ENCODE measurements at places on chromosomes 1 and 21.

DNA sequence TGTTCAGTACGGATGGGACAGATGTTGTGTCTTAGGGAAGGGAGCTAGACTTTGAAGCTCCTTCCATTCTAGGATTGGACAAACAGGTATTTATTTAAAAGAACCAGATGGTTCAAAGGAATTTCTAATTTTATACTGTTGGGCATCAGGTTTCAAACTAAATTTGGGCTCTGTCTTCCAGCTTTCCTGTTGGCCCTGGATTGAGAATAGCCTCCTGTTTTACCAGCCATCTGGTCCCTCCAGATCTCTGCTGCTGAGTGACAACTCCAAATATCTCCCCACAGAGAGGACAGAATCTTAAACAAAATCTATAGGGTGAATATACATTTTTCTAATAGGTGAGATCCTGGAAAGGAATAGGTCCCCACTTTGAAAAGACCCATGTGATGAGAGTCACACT lies 52.5 kb upstream of the CNIH3 start:
- DNase-seq = no peak

GRCh38 chr1:86151427-86151826 lies 5.1 kb downstream of the COL24A1 start:
- DNase-seq = no peak

GRCh38 chr1:17923666-17924065 lies 168.5 kb downstream of the ACTL8 start:
- DNase-seq = no peak

GRCh38 chr21:43276811-43277210 lies 108.0 kb downstream of the CRYAA start:
- peak; percentile 51 for DNase-seq

DNA sequence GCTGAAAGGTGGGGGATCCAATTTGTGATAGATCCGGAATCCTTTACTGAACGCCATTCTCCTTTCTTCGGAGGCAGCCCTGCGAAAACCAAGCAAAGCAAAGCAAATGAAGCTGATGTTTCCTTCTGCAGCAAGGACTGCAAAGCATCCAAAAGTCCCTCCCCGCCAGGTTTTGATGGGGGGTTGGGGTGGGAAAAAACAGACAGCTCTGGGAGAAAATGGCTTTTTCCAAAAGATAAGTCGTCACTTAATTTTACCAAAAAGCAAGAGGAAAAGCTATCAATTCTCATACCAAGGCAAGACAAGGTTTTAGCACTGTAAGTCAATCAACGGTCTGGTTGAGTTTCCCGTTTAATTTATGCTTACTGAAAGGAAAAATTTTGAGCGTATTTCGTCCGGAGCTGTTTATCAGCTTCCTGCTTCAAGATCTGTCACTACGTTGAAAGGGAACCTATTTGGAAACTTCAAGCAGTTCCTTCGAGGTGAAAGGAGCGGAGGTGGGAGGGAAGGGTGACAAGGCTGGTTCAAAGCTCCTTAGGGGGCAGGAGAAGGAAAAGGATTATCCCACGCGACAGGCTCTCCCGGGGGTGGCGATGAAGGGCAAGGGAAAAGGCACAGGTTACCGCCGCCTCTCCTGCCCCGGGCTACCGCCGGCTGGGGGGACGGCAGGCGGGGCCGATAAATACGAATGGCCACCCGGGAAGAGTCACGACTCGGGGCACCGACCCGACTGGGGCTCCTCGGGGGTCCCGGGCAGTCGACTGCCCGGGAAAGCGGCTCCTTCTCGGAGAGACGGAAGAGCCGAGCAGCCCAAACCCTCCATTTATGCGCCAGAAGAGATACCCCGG lies 750 bp downstream of the SYNJ1 start:
- DNase-seq = no peak

DNA sequence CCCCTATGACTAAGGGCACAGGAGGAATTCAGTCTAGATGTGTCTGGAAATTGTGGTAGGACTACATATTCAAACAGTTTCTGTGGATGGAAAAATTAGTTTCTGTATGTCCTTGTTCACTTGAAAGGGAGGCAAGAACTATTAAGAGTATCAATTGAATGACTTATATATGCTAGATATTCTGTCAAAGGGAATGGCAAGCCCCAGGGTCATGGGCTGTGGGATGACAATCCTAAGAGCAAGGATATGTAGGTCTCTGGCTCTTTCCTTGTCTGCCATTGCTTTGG lies 383.5 kb upstream of the B3GALT2 start:
- DNase-seq = no peak

GRCh38 chr1:67850151-67850551 lies 16.9 kb upstream of the GNG12 start:
- no peak for DNase-seq
